ENCODE measurements at places on chromosomes 2 and 18. TPM values are rescaled to one million over a fixed set of nuclear protein-coding genes. Genes with fewer than 3 reads are reported as not detected.

DNA sequence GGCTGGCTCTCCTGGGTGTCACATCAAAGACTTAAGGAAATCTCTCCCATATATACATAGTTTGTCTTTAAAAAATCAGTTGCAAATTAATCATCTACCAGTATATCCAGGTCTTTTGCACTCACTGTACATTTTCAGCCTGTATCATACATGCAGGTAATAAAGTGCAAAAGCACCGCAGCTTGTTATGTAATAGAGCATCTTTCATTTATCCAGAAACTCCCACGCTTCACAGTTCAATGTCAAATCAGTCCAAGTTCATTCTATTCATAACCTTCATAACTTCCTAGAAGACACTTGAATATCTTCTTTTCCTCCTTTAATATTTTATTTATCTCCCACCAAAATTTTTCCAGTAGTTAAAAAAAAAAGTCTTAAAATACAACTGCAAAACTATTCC is 89.6 kb upstream of the KCTD1 start:
- no peak for DNase-seq

DNA sequence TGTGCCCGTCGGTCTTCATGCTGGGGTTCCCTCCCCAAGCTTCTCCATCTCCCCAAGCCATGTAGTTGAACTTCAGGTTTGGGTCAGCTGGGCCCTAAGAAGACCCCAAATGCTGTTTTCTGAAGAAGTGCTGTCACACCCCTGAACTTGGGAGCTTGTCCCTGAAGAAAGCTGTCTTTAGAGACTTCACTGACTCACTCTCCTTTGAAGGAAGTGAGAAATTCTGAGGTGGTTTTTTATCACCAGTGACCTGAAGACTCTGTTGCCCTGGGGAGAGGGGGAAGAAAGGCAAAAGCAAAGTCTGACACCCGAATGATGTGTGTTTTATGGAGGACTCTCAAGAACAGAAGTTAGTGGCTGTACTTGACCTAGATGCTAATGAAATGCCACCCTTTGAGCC is 83.6 kb upstream of the BCL2L11 start:
- no peak for DNase-seq

DNA sequence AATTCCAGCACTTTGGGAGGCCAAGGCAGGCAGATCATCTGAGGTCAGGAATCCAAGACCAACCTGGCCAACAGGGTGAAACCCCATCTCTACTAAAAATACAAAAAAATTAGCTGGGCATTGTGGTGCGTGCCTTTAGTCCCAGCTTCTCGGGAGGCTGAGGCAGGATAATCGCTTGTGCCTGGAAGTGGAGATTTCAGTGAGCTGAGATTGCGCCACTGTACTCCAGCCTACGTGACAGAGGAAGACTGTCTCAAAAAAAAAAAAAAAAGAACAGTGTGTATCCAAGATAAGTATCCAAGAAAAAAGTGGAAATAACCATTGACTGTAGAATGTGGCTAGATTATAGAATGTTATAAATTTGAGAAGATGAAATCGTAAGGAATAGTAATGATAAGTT is 142.1 kb downstream of the FAM124B start:
- DNase-seq = no peak

- no peak for DNase-seq
Measured at GRCh38 chr2:38739524-38739923, 11.6 kb downstream of the SRSF7 start.

- no peak for DNase-seq
Measured at GRCh38 chr2:20509770-20510490, 63.1 kb downstream of the RHOB start.

DNA sequence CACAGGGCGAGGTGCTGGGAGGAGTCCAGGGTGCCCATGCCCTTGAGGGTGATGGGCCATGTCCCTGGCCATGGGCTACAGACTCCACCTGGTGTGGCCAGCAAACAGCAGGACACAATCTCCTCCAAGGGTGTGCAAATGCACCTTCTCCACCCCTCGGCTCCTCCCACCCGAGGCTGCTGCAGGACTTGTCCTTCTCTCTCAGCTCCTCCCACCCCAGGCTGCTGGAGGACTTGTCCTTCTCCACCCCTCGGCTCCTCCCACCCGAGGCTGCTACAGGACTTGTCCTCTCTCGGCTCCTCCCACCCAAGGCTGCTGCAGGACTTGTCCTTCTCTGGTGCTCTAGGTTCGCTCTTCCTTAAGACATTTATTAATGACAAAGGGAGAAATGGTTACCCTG is 57.3 kb upstream of the SNTG2 start:
- no peak for DNase-seq

GRCh38 chr2:47735136-47735869 is 47.6 kb upstream of the MSH6 start:
- no peak for DNase-seq

UGT1A3 gene
- polyA plus RNA-seq = not detected

- DNase-seq = no peak
Measured at GRCh38 chr2:229160180-229160579, 110.9 kb downstream of the PID1 start.

- no peak for DNase-seq
Measured at GRCh38 chr2:12430407-12431133, 286.2 kb upstream of the TRIB2 start.

DNA sequence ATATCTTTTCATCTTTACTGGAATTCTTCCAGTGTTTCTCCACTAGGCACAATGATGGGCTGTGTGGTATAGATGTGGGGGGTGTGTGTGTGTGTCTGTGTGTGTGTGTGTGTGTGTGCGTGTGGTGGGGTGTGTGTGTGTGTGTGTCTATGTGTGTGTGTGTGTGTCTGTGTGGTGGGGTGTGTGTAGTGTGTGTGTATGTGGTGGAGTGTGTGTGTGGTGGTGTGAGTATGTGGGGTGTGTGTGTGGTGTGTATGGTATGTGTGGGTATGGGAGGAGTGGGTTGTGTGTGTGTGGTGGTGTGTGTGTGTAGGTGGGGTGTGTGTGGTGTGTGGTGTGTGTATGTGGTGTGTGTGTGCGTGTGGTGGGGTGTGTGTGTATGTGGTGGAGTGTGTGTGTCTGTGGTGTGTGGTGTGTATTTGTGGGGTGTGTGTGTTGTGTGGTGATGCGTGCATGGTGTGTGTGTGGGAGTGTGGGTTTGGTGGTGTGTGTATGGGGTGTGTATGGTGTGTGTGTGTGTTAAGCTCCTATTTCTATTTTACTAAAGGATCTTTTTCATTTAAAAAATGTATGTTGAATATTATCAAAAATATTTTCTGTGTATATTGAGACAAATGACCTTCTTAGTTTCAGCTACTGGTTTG is 84.2 kb downstream of the IRS1 start:
- DNase-seq = no peak

ERBB4 gene
- polyA plus RNA-seq = 1.2 TPM

DNA sequence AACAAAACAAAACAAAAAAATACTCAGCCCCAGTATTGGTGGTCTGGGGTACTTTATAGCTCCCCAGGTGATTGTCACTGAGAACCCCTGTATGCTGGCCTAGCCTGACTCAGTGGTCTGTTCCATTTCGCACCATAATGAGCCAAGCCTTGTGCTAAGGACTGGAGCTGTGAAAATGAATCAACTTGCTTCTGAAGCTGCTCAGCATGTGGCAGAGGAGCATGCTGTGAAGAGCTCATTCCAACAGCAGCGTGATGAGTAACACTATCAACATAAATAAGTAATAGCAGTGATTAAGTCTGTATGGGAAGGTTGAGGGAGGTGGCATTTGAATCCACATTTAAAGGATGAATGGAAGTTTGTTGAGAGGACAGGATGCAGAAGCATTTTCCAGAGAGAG is 67.2 kb upstream of the ATL2 start:
- no peak for DNase-seq

DNA sequence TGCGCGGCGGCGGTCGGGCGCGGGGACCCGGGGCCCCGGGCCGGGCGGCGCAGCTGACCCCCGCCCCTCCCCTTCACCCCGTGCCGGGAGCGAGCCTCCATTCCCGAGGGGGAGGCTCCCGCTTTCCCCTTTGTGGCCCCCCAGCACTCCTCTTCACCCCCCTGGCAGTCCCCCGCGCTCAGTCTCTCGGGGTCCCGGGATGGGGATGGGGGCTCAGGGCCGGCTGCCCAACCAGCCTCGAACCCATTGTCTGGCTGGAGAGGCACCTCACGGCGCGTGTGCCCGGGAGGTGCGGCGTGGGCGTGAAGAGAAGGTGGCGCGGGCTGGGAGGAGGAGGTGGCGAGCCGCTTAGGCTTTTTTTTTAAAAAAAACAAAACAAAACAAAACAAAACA is 748 bp downstream of the FMNL2 start:
- peak; percentile 34 for DNase-seq

GKN2 gene
- 1.8 TPM for polyA plus RNA-seq

- DNase-seq = peak; percentile 52
Measured at GRCh38 chr18:55587418-55588110, 428 bp downstream of the TCF4 start.

FRZB gene
- polyA plus RNA-seq = 3.4 TPM

GRCh38 chr2:3125001-3125760 is 252.4 kb downstream of the EIPR1 start:
- DNase-seq = no peak

DNA sequence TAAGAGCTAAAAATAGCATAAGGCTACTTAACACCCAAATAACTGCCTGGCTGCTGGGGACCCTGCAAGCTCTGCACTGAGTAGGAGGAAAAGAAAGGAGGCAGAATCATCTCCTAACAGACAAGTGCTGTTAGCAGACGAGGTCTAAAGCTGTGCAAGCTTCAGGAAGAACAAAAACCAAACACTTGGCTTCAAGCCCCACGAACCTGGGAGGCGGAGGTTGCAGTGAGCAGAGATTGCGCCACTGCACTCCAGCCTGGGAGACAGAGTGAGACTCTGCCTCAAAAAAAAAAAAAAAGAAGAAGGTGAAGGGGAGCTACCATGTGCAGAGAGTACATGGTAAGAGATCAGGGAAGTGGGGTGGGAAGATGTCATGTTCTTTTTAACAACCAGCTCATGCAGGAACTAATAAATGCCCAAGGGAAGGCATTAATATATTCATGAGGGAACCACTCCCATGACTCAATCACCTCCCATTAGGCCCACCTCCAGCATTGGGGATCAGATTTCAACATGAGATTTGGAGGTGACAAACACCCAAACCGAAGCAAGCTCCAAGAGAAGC is 28.8 kb upstream of the INO80C start:
- DNase-seq = peak; percentile 41

RAD51AP2 gene
- polyA plus RNA-seq = 0.67 TPM

GRCh38 chr18:67582488-67582887 is 66.0 kb upstream of the DSEL start:
- DNase-seq = no peak

Data from right lung (tissue), 10 donors.